ENCODE measurements at places on chromosomes 4 and X. TPM values are rescaled to one million over a fixed set of nuclear protein-coding genes. Genes with fewer than 3 reads are reported as not detected.

GRCh38 chr4:64588507-64588906 is 179.3 kb upstream of the TECRL start:
- no peak for DNase-seq

DNA sequence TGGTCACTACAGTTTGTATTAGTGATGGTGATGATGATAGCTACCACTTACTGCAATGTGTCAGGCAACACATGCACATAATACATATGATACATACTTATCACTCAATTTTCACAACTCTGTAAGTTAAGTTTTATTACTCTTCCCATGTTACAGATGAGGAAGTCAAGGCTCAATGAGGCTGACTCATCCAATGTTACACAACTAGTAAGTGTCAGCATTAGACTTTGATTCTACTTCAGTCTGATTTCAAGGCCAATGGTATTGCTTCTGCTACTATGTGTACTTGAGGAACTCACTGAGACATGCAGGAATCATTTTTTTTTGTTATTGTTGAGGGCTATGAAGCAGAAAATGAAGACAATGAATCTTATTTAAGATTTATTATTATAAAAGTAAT is 96.4 kb upstream of the TRPC5OS start:
- no peak for DNase-seq

The HELT gene
- not detected for polyA plus RNA-seq

- DNase-seq, result no peak
These were observed 18.8 kb downstream of the PPP4R3C start for GRCh38 chrX:27444093-27444908.

DNA sequence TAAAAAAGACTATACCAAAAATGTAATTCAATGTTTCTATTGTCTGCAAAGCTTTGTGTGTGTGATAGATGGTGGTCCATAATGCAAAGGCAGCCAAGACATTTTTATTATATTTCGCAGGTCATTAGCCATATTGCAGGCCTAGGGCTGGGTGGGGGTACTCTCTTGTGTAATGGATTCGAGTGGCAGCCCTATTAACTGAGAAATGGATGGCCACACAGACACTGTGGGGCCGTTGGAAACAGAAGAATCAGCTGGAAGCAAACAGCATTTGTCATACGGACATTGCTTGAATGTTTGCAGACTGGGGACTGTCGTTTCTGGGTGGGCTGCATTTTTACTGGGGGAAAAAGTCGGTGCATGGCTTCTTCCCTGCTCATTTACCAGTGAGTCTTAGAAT is 101.4 kb downstream of the GPR143 start:
- DNase-seq, result no peak

- no peak for DNase-seq
These were observed 234.1 kb downstream of the VEGFC start for GRCh38 chr4:176558661-176559060.

DNA sequence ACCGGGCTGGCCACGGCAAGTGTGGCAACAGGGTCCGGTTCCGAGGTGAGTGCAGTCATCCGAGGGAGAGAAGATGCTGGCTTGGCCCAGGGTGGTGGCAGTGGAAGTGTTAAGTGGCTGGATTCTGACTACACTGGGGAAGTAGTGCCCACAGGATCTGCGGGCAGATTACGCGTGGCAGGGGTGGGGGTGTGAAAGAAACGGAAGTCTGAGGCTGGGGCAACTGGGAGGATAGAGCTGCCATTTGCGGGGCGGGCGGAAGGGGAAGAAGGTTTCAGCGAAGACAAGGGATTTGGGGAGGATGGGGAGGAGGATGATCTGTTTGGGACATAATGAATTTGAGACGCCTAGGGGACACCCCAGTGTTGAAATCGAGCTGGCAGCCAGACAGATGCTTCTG is 5.3 kb downstream of the RS1 start:
- no peak for DNase-seq

GRCh38 chr4:128601991-128602695 is 207.4 kb upstream of the JADE1 start:
- DNase-seq, result no peak

DNA sequence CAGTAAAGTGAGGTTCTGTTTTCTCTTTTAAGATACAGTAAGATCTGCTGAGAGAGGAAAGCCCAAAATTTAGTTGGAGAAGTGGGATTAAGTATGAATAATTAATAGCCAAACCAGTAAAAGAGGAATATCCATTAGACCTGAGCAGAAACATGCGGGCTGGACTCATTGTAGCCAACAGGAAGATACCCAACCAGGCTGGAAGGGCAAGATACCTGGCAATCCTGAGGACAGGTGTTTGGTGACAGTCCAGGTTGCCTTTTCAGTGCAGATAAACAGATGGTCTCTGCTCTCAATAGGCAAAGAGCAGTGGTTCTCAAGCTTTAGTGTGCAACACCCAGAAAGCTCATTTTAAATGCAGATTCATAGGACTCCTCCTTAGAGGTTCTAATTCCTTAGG is 980.8 kb upstream of the GRID2 start:
- DNase-seq, result no peak

GRCh38 chrX:130827648-130828047 is 75.4 kb downstream of the ENOX2 start:
- no peak for DNase-seq

GRCh38 chr4:154471032-154471431 is 20.6 kb downstream of the DCHS2 start:
- DNase-seq, result no peak

- DNase-seq, result no peak
These were observed 74.8 kb upstream of the SMARCA5 start for GRCh38 chr4:143438710-143439109.

The FAAH2 gene
- 0.92 TPM for polyA plus RNA-seq

DNA sequence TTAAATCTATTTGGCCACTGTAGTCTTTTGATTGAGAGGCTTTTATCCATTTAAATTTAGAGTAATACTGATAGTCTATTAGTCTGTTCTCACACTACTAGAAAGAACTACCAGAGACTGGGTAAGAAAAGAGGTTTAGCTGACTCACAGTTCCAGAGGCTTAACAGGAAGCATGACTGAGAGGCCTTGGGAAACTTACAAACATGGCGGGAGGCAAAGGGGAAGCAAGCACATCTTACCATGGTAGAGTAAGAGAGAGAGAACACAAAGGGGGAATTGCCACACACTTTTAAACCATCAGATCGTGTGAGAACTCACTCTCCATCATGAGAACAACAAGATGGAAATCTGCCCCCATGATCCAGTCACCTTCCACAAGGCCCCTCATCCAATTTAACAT is 410.9 kb downstream of the PDGFC start:
- no peak for DNase-seq

GRCh38 chr4:112847781-112848180 is 201.7 kb upstream of the ANK2 start:
- DNase-seq, result no peak

The BTK gene
- 1.6 TPM for polyA plus RNA-seq

DNA sequence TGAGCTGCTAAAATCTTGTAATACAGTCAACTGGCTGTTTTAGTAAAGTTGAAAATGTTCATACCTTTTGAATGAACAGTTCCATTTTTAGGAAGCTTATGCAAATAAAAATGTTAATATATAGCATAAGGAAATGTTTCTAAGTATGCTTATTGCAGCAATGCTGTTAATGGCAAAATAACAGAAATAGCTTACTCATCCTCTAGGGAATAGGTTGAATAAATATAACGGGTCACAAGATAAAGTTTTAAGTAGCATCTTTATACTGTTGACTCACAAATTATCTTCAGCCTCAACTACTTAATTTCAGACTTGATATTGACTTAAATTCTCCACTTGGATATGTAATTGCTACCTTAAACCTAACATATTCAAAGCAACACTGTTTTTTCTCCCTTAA is 27.7 kb downstream of the HERC3 start:
- DNase-seq, result no peak

- DNase-seq, result no peak
These were observed 12.8 kb downstream of the PJA1 start for GRCh38 chrX:69152417-69152841.

DNA sequence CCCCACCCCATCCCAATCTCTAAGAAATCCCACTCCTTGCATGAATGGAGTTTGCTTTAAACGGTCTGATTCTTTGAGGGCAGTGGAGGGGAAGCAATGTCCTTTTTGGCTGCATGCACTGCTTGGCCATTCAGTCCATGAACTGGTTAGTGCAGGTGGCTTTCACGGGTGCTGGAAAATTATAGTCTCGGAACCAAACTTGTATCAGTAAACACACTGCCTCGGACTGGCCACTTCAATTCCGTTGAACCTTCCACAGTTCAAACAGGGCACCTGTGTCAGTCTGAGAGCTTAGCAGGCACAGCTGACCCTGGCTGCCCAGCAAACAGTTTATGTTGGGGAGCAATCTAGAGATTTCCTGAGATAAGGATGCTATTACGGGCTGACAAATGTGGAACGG is 255.6 kb downstream of the DHX15 start:
- no peak for DNase-seq

DNA sequence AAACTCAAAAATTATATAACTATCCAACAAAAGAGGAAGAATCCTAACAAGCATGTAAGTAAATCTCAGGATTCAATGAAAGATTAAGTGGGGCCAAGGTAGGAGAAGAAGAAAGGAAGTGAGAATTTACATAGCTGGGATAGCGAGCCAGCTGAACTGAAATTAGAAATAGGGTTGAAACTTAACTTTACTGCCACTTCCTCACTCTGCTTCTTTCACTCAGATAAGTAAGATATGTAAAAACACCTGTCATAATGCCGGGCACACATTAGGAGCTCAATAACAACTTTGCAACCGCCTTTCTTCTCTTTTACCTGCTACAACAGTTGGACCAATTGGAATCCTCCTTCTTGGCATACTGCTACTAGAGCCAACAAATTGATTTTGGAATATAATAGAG is 129.4 kb downstream of the CNKSR2 start:
- no peak for DNase-seq

DNA sequence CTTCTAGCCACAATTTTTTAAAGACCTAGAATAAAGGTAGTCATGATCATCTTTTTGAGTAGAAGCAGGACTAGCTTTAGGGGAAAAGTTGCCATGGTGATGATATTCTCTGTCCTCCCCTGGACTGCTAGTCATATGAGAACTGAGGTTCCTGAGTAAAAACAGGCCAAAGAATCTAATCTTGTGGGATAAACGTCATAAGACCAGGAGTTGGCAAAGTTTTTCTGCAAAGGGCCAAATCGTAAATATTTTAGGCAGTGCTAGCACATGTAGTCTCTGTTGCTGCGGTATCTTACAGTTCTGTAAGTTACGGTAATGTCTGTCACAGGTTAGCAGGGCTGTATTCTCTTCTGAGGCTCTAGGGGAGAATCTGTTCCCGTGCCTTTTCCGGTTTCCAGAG is 3.4 kb downstream of the PRPS2 start:
- no peak for DNase-seq

The SPANXC gene
- polyA plus RNA-seq, result not detected

GRCh38 chrX:50680990-50681389 is 133.0 kb downstream of the SHROOM4 start:
- no peak for DNase-seq

- DNase-seq, result no peak
These were observed 192.3 kb upstream of the CXorf66 start for GRCh38 chrX:140157611-140158010.

The IL2 gene
- polyA plus RNA-seq, result not detected

- DNase-seq, result no peak
These were observed 78.3 kb upstream of the ATXN3L start for GRCh38 chrX:13397878-13398818.
